ENCODE measurements at places on chromosomes 2 and 18.

DNA sequence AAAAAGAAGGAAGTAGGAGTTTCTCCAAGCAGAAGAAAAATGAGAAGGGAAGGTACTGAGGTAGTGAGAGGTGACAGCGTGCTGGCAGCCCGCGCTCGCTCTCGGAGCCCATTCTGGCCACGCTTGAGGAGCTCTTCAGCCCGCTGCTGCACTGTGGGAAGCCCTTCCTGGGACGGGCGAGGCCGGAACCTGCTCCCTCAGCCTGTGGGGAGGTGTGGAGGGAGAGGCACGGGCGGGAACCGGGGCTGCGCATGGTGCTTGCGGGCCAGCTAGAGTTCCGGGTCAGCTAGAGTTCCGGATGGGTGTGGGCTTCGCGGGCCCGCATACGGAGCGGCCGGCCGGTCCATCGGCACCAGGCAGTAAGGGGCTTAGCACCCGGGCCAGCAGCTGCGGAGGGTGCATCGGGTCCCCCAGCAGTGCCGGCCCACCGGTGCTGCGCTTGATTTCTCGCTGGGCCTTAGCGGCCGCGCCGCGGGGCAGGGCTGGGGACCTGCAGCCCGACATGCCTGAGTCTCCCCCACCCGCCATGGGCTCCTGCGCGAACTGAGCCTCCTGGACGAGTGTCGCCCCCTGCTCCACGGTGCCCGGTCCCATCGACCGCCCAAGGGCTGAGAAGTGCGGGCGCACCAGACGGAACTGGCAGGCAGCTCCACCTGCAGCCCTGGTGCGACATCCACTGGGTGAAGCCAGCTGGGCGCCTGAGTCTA is 11.1 kb upstream of the CYS1 start:
- DNase-seq, result no peak

- DNase-seq, result no peak
Measured at GRCh38 chr18:25289001-25289631, 62.9 kb downstream of the ZNF521 start.

- DNase-seq, result no peak
Measured at GRCh38 chr18:30094556-30094955, 948.0 kb downstream of the DSC3 start.

- no peak for DNase-seq
Measured at GRCh38 chr2:262117-262516, 1.7 kb downstream of the SH3YL1 start.

DNA sequence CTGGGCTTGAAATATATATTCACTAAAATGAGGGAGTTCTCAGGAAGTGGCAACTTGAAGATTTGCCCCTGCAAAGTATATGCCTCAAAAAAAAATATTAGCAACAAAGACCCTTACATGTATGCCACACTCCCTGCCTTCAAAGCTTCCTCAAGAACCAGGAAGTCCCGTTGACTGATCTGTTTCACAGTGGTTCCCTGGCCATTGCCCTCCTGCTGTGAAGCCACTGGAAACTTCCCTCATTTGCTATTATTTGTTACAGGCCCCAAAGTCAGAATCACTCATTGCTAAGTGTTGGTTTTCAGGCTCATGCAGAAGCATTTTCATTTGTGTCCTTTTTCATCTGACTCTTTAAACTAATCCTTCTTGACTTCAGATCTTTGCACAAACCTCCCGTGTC is 421.5 kb downstream of the ZNF521 start:
- DNase-seq, result no peak

GRCh38 chr2:179936654-179937053 is 70.4 kb downstream of the CWC22 start:
- DNase-seq, result peak; percentile 51

GRCh38 chr2:108893277-108893676 is 95.7 kb downstream of the EDAR start:
- DNase-seq, result no peak

DNA sequence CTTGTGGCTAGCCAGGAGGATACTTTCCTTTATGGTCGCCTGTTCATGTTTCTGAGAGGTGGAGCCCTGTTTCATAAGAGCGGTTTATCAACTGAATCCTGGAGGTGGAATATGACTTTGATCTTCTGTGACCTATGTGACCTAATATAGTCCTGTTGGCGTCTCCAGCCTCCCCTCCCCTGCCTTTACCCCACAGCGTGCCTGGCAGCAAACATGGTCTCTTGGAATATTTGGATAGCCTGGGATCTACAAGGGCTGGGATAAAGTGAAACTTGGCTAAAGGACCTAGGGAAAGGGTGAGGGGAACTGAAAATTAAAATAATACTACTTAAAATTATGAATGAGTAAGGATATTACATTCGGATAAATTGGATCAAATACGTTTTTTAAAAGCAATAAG is 246.0 kb downstream of the BABAM2 start:
- no peak for DNase-seq

GRCh38 chr18:34639687-34640086 is 70.4 kb upstream of the DTNA start:
- DNase-seq, result no peak

DNA sequence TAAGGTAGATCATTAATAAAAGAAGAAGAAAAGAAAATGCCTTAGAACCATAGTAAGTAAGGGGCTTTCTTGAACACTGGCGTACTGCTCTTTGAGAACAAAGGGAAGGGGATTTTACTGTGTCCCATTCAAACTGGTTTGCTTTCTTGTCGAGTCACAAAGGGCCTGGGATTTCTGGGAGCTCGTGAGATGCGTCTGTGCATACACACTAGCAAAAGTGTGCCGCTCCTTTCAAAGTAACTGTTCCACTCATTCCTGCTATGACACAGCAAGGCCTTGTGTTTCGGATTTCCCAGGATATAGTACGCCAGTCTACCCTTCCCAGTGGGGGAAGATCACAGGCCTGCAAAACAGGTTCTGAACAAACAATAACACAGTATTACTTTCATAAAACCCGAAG is 93.0 kb downstream of the KCTD18 start:
- no peak for DNase-seq

DNA sequence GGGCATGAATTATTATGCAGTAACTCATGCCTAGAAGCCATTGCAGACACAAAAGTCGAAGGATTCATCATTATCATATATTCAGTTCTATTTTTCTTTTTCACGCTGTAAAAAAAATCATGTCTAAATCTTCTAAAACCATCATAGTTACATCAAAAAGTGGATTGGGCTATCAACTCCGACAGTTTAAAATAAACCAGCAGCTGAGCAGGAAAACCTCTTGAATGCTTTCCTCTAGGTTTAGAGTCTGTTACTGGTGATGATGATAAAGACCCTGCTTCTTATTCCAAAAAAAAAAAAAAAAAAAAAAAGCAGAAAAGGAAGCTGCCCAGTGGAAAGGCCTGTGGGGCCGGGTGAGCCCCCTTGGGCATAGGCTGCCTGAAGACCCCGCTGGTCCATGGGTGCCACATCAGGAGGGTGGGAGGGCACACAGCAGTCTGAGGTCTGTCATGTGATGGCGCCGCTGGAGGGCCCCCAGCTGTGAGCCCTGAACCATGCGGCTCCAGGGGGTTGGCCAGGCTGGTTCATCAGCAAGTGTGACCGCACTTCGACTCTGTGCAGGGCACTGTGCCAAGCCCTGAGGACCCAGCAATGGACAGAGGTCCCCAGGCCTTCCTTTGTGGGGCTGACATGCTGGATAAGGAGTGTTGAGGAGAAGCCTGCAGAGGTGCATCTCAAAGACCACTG is 199.6 kb downstream of the EIPR1 start:
- DNase-seq, result no peak

DNA sequence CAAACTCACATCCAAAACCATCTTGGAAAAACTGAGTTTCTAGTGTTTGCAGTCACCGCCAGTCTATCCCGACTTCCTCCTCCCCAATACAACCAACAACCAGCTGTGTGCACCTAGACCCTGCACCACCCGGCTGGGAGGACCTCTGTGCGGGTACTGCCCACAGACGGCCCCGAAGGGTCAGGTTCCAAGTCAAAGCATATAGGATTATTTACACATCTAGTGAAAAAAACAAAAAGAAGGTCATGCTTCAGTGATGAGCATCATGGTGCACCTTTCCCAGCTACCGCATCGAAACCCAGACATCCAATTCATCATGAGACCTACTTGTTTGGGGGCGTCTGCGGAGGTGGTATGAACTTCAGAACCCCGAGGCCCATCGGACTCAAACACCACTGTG is 124.8 kb downstream of the ZNF516 start:
- no peak for DNase-seq

GRCh38 chr2:5885451-5886173 is 193.4 kb downstream of the SOX11 start:
- no peak for DNase-seq

GRCh38 chr18:29849144-29849543 is 1193.4 kb downstream of the DSC3 start:
- DNase-seq, result no peak

DNA sequence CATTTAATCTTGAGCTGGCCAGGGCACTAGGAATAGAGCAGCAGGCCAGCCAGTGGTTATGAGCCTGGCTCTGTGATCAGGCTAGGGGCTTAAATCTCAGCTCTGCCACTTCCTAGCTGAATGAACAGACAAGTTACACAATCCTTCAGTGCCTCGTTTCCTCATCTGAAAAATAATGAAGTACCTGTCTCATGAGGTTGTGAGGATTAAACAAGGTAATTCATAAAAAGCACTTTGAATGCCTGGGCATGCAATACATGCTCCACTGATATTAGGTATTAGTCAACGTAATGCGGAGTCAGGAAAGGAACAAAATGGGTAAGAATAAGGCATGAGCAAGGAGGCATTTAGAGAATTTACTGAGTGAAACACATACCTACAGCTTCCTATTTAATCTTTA is 100.2 kb downstream of the CCBE1 start:
- DNase-seq, result no peak

- DNase-seq, result no peak
Measured at GRCh38 chr2:207693641-207694249, 17.7 kb upstream of the CCNYL1 start.

DNA sequence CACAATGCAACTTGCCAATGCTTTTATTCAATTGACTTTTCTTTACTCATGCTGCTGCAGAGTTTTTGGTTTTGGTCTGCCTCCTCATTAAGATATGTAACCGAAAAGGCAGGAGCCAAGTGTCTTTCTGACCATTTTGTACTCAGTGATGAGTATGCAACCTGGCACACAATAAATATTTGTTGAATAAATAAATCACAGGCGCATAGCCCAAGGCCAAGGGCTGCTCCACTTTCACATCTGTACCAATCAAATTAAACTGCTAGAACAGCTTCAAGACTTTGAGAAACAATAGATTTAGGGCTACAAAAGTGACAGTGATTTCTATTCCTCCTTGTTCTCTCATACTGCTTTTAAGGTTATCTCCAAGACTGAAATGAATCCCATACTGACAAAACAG is 828.2 kb downstream of the RNF144A start:
- no peak for DNase-seq

DNA sequence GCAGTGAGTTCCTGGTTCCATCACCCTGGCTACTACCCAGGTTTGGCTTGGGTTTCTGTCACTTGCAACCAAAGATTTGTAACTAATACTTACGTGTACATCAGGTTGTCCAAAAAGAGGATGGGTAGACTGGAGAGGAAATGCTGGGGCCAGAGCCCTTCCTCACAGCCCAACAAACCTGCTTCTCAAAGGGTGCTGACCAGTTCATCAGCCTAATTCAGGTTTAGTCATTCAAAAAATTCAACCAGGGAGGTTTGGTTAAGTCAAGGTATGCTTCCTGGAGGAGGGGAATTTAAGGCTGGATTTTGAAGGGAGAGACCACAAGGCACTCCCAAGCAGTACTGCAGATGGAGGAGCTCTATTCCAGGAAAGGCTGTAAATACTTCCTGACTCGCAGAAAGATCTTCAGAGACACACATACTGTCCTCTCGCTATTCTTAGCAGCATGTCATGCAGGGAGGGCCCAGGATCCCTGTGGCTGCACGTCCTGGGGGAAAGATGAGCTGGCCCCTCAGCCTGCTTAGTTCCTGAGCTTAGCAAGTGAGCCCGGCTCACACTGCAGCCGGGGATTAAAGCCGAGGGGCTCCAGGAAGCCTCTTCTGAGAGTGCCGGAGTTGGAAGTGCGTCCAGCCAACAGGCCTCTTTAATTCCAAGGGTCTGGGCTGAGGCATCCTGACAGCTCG is 40.0 kb upstream of the BIN1 start:
- no peak for DNase-seq

GRCh38 chr2:142596334-142597088 is 281.0 kb upstream of the KYNU start:
- no peak for DNase-seq

DNA sequence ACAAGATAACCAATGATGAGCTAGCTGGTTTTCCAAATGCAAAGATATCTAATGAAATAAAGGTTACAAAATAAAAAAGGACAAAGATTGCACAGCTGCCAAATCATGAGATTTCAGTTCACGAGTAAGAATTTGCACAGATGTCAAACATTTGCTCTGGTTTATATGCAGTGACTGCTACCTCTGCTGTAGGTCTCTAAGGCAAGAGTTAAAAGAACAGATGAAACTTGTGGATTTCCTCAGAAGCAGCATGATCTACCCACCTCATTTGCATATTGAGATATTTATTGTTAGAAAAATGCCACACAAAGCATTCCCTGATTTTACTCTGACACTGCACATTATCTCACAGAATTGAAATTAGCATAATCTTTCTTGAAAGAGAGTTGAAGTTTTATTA is 763.2 kb upstream of the ZEB2 start:
- DNase-seq, result no peak

DNA sequence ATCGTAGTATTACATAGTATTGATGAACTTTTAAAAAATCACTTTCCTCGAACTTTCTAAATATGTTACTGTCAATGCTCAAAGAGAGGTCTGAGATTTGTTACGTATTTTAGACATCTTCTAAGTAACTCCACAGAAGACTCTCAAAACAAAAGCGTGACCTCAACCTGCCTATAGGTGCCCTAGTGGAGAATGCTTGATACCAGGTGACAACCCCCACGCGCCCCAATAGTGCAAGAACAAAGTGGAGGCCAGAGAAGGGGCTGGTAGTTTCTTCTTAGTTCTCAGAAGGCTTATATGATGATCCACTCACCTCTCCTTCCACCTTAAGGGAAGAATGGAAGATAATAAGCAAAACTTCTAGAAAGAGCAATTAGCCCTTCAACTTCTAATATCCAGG is 102.6 kb downstream of the ANKRD44 start:
- no peak for DNase-seq

GRCh38 chr2:16617282-16618266 is 48.1 kb downstream of the CYRIA start:
- DNase-seq, result peak; percentile 53

DNA sequence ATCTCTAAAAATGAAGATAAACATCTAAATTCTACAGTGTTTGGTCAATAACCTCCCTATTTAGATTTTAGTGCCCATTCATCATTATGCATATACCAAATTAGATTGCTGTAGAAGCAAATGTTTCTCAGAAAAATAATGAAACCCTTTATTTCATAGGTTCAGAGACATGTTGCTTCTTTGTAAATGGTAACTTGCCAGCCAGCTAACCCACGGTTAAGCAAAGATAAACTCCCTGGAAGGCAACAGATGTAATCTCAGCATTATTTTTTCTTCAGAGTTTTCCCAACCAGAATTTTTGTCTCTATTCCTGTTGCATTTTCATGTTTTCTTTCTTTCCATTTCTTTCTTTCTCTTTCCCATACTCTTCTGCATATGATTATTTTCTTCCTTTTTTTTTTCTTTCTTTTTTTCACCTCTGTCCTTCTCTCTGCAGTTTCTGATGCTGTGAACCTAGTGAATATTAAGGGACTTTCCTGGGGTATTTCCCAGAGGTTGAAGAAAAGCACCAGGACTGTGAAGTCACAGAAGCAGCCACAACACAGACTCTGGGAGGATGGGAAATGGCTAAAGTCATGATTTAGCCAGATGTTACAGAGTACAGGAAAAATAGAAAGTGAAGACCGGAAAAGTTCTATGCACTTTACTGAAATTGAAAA is 50.0 kb upstream of the DSG1 start:
- no peak for DNase-seq
